Left lobe of liver (tissue), 2 donors: ENCODE measurements at places on chromosomes 5 and 9.

DNA sequence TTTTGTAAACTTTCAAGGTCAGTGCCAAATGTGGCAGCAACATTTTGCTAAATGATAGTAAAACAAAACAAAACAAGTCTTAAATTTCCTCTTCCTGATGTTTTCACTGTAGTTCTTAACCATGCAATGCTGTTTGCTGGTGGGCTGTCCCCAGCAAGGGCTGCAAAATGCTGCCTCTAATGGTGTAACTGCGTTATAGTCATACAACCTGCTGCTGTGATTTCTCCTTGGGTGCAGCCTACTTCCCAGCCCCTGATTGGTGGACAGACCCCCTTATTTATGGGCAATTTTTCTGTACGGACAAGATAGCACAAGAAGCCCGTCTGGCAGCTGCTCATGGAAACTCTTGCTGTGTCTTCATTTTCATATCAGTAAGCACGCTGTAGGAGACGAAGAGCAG is 26.6 kb upstream of the PIP5K1B start:
- no peak for DNase-seq

- DNase-seq, result no peak
Observed at GRCh38 chr9:127628758-127629467, 16.8 kb downstream of the STXBP1 start.

DNA sequence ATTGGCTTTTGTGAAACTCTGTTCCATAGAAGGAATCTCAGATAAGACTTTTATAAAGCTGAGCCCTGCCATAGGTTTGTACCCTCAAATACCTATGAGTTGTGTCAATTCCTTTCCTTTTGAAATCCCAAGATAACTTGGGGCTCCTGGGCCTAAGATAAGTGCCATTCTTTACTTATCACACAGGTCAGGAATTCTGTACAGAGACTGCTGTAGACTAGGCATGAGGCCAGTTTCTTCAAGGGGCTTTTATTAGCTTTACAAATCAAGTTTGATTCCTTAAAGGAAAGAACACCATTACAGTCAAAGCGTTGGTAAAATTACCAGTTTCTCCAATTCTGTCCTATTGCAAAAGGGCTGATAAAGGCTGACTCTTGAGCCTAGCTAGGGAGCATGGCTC is 39.2 kb downstream of the SHC3 start:
- DNase-seq, result no peak

DNA sequence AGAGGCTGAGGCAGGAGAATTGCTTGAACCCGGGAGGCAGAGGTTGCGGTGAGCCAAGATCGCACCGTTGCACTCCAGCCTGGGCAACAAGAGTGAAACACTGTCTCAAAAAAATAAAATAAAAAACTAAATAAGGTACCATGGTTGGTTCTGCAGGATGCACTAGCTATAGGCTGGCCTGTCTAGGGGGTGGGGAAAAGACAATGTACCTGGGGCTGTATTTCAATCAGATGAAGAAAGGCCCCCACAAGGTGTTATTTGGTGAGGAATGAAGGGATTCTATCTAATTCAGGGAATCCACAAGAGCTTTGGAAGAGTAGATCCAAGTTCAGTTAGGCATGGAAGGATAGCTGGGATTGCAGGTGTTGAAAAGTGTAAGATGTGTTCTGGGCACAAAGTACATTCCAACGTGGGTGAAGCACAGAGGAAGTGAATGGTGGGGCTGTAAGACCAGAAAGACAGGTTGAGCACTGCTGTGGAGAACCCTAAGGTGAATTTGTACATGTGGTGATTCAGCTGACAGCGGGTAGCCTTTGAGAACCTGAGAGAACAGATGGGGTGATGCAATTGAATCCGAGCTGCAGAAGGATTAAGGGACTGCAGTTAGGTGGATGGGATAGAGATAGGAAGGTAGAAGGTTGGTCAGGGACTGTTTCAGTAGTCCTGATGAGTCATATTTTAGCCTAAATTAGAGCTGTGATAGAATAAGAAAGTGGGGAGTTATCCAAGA is 71.8 kb downstream of the CAST start:
- no peak for DNase-seq

GRCh38 chr5:149422366-149423048 is 43.4 kb upstream of the IL17B start:
- no peak for DNase-seq

GRCh38 chr9:2675834-2676233 is 41.5 kb upstream of the KCNV2 start:
- no peak for DNase-seq
